ENCODE measurements at places on chromosomes 4 and X.

- DNase-seq = no peak
Observed at GRCh38 chrX:41066391-41066790, 18.9 kb upstream of the USP9X start.

- DNase-seq = peak; percentile 12
Observed at GRCh38 chrX:97685753-97686152, 802.0 kb downstream of the RPA4 start.

DNA sequence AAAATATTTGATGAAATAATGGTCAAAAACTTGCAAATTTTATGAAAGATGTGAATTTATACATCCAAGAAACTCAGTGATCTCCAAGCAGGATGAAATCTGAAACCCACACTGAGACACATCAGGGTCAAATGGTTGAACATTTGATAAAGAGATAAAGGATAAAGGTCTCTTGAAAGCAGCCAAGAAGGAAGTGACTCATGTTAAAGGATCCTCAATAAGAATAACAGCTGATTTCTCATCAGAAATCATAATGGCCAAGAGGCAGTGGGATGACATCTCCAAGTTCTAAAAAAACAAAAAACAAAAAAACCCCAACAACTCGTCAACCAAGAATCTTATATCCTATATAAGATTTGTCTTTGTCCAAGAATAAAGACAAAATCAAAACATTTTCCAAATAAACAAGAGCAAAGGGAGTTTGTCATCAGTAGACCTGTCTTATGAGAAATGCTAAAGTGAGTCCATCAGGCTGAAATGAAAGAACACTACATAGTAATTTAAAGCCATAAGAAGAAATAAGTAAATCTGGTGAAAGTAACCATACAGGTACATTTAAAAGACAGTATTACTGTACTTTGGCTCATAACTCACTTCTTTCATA, 121.7 kb downstream of the PDS5A start:
- DNase-seq = no peak

GRCh38 chrX:149818652-149819051, 36.9 kb downstream of the MAGEA9 start:
- DNase-seq = no peak

- no peak for DNase-seq
Observed at GRCh38 chrX:106606571-106606970, 5.2 kb upstream of the RADX start.

- no peak for DNase-seq
Observed at GRCh38 chr4:37066159-37066558, 178.4 kb upstream of the NWD2 start.

DNA sequence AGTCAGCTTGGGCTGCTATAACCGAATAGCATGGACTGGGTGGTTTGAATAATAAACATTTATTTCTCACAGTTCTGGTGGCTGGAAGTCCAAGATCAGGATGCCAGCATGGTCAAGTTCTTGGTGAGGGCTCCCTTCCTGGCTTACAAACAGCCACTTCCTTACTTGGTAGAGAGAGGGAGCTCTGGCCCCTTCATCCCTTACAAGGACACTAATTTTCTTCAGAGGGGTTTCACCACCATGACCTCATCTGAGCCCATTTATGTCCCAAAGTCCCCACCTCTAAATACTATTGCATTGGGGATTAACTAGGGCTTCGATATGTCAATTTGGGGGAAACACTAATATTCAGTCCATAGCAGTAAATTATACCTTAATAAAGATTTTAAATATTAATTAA, 61.8 kb downstream of the CLNK start:
- DNase-seq = no peak

- DNase-seq = no peak
Observed at GRCh38 chr4:76215077-76215476, 1.5 kb upstream of the SCARB2 start.

Measured in BE2C (cell line).